ENCODE measurements at places on chromosomes 7 and 10.
A peak's percentile ranks its signal among the peaks of the same experiment; 100 is the strongest.

- no peak for DNase-seq
These were observed 24.2 kb downstream of the FAM3C start for GRCh38 chr7:121371883-121372282.

DNA sequence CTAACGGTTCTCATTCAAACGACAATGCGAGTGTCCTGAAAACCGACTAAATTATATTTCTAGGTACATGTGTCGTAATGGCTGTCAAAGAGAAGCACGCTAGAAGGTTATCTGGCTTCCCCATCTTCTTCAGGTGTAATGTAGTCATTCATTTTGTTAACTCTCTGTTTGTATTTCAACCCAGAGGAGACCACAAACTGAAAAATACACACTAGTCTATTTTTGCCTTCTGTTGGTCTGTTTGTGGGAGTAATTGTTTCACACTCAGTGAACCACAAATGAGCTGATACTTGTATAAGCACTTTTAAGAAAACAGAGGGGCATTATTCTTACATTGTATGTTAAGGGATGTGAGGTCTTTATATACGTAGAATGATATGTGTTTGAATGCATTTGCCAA lies 305.9 kb downstream of the GATA3 start:
- no peak for DNase-seq

GRCh38 chr7:95811846-95812445 lies 39.6 kb downstream of the DYNC1I1 start:
- no peak for DNase-seq

DNA sequence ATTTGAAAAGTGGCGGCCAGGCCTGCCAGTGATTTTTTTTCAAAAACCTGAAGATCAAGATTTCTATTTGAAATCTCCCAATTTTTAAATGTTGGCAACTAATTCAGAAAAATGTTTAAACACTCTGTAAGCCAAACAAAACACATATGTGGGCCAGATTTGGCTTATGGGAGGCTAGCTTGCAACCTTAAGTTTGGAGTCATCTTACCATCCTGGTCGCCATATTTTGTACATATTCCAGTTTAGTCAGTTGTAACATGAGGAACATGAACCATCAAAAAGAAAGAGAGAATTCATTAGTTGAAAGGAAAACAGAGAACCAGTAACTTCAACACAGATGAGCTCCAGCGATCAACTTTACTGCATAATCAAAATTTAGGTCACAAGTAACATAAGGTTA lies 115.4 kb downstream of the TMEM26 start:
- DNase-seq, result no peak

DNA sequence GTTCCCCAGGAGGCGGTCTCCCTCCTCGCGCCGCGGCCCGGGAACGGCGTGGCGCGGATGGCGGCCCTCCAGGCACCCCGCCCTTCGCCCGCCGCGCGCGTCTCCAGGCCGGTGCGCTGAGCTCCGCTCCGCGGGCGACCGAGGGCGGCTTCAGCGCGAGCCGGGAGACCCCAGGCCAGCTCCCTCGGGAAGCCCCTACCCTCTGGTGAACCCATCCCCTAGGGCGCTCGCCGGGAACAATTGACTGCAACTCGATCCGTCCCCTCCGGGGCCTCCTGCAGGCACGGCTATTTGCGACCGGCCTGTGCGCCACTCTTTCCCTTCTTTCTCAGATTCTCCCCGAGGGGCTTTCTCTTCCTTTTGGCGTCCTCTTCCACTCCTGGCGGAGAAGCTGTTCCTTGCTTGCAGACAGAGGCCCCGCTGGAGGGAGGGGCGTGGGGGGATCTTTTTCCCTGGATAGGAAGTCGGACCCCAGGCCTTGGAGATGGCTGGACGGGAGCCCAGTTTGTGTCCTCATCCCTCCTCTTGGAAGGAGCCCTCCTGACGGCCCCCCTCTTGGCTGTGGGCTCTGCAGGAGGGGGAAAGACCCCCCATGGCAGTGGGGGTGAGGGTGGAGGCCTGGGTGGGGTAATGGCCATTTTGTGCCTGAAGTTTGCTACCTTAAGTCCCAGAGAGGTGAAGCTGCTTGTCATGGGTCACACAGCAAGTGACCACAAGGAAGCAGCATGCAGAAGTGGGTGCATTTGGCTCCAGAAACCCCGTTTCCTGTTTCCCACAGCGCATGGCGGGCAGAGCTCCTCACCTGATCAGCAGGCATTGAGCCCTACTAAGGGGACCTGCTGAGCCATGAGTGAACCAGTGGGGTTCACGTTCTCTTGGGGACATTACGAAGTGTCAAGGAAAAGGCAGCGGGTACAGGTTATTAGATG lies 171.2 kb upstream of the TNRC18 start:
- peak; percentile 24 for DNase-seq

- peak; percentile 7 for DNase-seq
These were observed 701.5 kb downstream of the KCNMA1 start for GRCh38 chr10:76935941-76936613.

DNA sequence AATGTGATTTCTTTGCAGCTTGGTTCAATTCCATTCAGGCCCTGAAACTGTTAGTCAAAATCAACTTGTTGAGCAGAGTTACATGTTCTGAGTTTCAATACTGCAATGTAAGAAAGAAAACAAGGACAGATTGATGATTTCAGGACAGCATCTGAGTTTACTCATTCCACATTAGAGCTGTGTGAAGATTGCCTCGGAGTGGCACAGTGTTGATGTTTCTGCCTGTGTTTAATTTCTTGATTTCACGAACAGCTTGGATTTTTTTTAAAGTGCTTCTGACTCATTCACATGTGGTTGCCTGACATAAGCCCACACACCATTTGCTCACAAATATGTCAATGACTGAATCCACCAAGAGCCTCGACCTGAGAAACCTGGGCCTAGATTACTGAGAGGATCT lies 101.2 kb upstream of the PARD3 start:
- no peak for DNase-seq

DNA sequence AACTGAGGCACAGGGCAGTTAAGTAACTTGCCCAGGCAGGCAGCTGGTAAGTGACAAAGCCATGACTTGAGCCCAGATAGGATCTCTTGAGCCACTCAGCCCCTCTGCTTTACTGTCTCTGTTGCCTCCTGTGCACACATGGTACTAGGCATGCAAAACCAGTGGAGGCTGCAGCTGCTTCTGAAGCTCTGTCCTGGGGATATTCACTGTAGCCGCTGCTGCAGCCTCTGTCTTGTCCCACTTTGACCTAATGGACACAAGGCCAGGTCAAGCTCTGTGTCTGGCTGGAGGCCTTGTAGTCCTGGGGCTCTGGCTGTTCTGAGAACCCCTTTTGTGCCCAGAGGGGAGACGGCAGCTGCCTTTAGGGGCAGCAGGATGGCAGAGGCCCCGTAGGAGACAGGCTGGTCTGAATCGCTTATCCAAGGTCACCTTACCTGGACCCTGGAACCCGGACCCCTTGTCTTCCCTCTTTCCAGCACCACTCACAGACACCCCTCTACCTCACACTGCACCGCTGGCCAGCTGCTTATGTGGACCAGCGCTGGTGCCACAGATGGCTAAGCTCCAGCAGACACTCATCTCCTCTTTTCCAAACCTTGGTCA lies 57.6 kb downstream of the TSPAN15 start:
- DNase-seq, result no peak

- no peak for DNase-seq
These were observed 427.1 kb downstream of the TFEC start for GRCh38 chr7:115603416-115603815.

DNA sequence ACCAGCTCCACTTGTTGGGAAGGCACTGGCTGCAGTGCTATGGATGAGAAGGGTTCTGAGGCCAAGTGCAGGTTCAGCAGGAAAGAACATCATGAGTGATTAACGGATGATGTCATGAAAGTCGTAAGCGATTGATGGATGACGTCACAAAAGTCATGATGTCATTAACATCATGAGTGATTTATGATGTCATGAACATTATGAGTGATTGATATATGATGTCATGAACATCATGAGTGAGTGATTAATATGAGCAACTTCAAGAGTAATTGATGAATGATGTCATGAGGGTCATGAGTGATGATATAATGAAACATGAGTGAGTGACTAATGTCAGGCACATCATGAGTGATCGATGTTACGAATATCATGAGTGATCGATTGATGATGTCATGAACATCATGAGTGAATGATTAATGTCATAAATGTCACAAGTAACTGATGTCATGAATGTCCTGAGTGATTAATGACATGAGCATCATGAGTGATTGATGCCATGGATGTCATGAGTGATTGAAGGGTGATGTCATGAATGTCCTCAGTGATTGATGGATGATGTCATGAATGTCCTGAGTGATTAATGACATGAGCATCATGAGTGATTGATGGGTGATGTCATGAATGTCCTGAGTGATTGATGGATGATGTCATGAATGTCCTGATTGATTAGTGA lies 185.6 kb downstream of the PAXIP1 start:
- no peak for DNase-seq

DNA sequence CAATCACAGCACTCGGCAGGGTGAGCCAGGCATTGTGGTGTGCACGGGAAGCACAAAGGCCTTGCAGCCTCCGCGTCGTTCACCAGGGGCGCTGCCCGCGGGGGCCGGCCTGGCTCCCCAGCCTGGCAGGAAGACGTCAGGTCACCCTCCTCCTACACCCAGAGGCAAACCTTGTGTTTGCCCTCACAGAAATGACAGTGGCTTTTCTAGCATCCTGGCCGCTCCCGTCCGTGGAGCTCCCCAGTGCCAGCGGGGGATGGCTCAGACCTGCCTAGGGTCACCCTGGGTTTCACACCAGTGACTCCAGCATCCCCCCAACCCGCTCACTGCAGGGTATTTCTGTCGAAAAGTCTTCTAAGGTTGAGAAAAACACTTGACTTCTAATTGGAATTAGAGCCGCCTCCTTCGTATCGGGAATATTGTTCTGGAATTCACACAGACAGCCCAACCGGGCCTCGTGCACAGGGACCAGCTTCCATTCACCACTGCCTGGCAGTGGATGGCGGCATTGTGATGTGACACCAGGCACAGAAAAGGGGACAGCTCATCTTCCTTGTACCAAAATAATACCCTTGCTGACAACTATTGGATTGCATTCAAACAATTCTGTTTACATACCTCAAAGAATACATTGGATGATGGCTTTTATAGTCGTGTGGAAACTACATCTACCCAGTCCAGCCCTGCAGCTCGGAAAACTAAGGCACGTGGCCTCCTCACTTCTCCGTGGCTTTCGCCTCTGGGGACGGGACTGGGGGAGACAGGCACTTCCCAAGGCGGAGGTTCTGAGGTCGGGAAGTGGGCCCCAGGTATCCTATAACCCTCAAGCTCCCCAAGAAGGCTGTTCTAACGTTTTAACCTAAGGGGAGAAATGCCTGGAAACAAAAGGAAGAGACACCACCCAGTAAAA lies 109.0 kb downstream of the EBF3 start:
- DNase-seq, result no peak

DNA sequence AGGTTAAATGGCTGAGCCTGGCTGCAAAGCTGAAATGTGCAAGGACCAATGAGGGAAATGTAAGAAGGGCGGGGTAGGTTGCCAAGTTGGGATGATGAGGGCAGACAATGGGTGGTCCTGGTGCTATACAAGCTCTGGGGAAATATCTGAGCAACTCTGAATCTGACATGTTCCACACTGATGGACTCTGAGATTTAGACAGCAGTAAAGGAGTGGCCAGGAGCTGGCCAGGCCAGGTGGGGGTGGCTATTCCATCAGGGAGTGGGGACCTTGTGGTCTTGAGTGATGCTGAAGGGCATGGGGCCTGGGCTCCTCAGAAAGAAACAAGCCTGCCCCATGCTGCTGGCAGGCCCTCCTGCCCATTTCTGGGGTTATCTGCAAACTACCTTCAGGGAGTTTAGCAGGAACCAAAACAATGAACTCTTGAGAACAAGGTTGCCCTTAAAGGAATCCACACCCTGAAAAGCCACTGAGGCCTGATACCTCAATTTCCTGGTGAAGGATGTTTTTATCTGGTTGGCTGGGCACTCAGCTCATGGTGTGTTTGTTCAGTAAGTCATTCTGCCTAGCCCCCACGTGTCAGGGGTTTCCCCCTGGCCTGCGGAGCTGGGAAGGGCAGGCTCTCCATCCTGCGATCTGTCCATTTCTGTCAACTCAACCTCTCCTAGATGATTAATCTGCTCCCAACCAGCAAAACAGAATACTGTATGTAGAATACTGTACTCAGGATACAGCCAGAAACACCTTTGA lies 143.3 kb upstream of the TNS3 start:
- no peak for DNase-seq

DNA sequence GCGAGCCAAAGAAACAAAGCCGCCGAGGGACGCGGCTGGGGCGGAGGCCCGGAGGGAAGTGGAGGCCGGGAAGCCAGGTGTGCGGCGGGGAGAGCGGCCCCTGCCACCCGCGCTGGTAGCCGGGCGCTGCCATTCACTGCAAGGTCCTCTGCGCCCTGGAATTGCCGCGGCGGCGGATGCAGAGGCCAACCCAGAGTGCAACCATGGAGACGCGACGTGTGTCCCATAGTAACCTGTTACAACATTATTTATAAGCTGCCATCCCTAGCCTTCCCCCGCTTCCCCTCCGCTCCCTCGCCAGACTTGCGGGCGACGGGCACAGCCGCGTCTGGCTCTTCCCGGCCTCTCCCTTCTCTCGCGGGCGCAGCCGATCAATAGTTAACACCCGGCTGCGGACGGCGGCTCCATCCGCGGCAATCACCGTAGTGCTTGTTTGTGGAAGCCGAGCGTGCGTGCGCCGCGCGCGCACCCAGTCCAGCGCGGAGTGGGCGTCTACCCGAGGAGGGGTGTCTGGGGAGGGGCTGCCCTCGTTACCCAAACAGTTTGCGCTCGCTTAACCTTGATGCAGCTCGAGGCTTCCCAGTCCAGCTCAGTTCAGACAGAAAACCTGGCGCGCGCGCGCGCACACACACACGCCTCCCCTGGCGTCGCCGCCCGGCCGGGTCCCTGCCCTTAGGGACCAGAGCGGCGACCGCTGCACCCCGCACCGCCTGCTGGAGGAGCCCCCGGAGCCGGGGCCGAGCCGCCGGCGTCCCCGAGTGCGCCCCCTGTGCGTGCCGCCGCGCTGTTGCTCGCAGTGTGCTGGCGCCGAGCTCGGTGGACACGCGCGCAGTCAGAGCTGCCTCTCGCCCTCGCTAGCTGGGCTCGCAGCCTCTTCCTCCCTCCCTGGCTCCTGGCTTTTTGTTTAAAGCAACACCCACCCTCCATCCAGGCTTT lies 165.4 kb upstream of the DPP6 start:
- DNase-seq, result no peak

DNA sequence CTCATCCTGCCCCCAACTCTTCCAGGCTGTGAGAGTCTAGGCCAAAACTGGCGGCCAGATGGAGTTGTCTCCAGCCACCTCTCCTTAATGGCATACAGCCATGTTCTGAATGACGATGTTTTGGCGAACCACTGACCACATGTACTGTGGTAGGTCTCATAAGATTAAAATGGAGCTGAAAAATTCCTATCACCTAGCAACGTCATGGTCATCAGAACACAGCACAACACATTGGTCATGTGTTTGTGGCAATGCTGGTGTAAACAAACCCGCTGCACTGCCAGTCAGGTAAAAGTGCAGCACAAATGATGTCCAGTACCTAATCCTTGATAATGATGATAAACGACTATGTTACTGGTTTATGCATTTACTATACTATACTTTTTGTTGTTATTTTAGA lies 290.0 kb upstream of the MKI67 start:
- no peak for DNase-seq

GRCh38 chr7:157552295-157552993 lies 215.6 kb downstream of the DNAJB6 start:
- DNase-seq, result no peak

- no peak for DNase-seq
These were observed 218.4 kb upstream of the PCDH15 start for GRCh38 chr10:55019439-55019838.

GRCh38 chr7:97145068-97145467 lies 27.6 kb downstream of the SDHAF3 start:
- DNase-seq, result peak; percentile 5

GRCh38 chr10:17175551-17175950 lies 25.9 kb downstream of the TRDMT1 start:
- no peak for DNase-seq

GRCh38 chr10:11386044-11386443 lies 225.4 kb downstream of the USP6NL start:
- no peak for DNase-seq
